ENCODE measurements at places on chromosomes 4 and X. TPM values are rescaled to one million over a fixed set of nuclear protein-coding genes. Genes with fewer than 3 reads are reported as not detected.

- DNase-seq: no peak
Observed at GRCh38 chr4:15836362-15836761, 58.2 kb downstream of the CD38 start.

- peak; percentile 88 for DNase-seq
Observed at GRCh38 chr4:7513671-7514070, 78.9 kb upstream of the PSAPL1 start.

DNA sequence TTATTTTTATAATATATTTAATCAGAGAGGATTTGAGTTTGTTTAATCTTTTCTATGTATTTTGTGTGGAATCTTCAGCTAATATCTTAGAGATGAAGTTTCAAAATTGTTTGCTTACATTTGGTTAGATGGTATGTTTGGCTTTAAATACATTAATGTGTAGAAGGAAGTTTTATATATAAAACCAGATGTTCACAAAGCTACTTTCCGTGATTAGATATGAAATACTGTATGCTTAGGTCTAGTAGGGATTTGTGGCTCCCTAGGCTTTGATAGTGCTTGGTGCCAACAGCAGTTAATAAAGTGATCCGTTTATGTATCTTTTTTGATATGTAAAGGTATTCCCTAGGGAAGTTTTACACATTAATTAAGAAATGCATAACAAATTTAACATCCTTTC lies 223.0 kb downstream of the ARHGAP10 start:
- no peak for DNase-seq

Gene RFC1
- total RNA-seq: 42.7 TPM

Gene MAGEA4
- 0.60 TPM for total RNA-seq

DNA sequence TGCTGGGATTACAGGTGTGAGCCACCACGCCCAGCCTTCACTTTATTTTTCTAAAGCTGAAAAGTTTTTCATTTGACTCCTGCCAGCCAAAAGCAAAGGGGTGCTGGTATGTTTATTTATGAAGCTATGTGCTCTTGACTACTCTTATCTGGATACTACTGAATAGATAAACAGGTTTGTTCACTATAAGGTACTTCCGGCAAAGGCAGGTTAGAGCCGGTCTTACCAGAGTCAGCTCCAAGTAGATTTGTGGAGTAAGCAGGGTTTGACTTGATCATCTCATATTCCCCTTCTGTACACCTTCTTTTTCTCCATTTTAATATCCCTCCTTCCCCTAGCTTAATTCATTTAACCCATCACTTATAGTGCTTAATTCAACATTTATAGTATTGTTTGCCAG lies 175.4 kb upstream of the MBNL3 start:
- no peak for DNase-seq

DNA sequence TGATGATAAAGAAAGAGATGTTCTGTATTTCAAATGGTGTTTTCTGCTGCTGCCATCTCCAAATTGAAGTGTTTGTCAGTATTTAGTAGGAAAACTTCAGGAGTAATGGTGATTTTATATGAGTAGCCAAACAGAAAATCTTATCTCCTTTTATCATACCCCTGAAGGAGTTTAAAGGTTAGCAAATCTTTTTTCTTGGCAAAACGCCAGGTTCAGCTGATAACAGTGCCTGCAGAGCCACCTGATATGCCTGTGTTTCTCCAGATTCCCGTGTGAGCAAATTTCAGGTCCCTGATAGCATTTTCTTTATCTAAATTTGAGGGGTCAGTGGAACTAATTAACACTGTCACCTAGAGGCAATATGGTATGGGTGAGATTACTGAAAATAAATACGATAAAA lies 65.8 kb upstream of the ETNPPL start:
- DNase-seq: no peak

DNA sequence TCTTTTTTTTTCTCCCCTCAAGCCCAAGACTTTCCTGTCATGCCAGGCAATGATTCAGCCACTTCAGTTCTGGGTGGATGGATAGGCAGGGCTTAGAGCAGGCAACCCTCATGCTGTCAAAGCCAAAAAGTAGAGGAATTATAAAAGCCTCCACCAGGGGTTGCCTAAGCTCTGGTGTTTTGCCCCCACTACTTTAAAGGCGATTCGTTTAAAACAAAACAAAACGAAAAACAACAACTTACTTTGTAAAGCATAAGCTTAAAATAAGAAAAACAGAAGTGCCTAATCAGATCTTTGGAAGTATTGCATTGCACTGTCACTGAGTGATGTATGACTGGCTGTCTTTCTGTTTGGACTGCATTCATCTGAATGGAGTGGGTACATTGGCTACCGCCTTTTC lies 5.3 kb upstream of the IDS start:
- peak; percentile 27 for DNase-seq

Gene SLC4A4
- total RNA-seq: under 0.01 TPM

Gene SYNPO2
- total RNA-seq: 1.6 TPM

DNA sequence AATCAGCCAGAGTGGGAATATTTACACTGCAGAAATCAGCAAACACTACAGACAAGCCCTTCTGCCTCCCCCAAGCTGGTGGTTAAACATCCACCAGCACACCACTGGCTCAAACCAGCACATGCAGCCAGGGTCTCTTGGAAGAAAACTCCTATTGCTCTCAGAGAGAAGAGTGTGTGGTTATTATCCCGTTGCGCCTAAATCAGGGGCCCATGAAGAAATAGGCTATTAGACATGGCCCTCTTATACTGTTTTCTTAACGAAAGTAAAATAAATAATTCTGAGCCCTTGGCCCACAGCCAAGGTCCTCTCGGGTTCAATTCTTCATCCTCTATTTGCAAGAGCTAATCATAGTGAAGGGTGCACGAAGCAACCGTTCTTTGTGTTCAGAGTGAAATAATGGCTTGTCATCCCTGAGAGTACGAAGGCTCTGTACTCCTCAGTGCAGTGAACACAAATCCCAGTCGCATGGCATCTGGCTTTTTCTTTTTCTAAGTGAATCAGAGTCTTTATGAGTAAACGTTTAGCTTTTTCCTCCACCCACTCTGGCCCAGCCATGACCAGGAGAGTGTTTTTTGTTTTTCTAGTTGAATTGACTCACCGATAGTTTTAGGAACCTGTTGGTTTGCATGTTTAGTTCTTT lies 33.4 kb upstream of the RBM47 start:
- peak; percentile 56 for DNase-seq

DNA sequence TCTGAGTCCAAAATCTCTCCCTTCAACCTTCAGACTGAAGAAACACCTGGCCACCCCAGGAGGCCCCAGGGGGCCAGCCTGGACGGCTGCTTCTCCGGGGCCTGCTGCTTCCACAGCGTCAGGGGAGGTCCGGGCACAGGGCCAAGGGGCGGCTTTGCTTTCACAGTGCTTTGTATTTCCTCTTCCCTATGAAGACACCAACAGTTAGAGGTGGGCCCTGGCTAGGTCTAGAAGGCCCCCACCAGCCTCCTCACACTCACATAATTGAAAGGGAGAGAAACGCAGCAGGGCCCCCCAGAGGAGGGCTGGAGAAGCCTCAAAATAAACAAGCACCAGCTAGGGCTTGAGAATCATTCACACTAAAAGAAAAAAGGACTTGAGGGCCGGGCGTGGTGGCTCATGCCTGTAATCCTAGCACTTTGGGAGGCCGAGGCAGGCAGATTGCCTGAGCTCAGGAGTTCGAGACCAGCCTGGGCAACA lies 17.8 kb downstream of the SCD5 start:
- no peak for DNase-seq

DNA sequence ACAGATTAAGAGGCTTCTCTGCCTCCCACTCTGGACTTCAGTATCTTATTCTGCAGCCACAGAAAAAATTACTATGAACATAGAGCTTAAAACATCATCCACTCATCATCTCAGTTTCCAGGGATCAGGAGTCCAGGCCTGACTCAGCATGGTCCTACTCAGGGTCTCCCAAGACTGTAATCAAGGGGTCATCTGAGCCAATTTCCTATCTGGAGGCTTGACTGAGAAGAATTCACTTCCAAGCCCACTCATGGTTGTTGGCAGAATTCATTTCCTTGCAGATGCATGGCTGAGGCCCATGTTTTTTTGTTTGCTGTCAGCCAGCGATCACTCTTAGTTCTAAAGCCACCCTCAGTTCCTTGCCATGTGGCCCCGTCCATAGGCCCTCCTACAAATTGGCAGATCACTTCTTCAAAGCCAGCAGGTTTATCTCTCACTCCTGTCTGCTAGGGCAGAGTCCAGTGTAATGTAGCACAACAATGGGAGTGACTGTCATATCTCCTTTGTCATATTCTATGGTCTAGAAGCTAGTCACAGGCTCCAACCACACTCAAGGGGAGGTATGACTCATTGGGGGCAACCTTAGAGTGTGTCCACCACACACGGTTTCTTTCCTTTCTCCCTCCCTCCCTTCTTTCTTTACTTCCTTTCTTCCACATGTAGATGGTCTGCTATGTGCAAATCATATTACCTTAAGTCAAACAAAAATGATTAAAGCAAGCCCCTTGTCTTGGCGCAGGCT lies 251.6 kb downstream of the QDPR start:
- peak; percentile 25 for DNase-seq

DNA sequence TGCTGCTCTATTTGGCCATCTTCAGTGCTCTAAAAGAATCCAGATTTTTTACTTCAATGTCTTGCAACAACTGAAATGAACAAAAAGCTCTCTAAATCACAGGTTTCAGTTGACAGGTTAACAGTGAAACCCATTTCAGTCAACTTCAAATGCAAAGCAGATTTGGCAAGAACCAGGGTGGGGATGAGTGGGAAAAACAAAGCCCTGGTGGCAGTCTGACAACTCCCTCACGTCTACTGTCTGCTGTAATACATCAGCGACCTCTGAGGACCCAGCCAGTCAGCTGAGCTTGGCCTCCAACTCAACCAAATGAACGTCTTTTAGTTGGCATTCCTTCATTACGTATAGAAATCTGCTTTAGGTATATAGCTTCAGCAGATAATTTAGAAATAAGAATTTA lies 95.8 kb downstream of the COL25A1 start:
- DNase-seq: no peak

GRCh38 chrX:130467936-130468335 lies 66.1 kb downstream of the RBMX2 start:
- DNase-seq: no peak

Gene F11
- total RNA-seq: not detected

GRCh38 chr4:55326629-55327028 lies 19.4 kb upstream of the SRD5A3 start:
- no peak for DNase-seq

DNA sequence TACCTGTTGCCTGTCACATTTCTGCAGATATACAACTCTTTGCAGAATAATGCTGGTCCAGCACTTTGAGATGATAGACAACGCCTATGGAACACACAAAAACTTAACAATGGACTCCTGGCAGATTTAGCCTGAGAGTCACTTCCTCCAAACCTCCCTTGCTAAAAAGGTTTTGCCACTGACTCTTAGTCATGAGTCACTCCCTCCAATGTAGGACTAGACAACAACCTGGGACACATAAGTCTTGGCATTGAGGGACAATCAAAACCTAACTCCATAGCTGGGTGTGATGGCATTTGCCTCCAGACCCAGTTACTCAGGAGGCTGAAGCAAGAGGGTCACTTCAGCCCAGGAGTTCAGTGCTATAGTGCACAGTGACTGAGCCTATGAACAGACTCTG lies 22.0 kb upstream of the EIF4E start:
- peak; percentile 22 for DNase-seq

DNA sequence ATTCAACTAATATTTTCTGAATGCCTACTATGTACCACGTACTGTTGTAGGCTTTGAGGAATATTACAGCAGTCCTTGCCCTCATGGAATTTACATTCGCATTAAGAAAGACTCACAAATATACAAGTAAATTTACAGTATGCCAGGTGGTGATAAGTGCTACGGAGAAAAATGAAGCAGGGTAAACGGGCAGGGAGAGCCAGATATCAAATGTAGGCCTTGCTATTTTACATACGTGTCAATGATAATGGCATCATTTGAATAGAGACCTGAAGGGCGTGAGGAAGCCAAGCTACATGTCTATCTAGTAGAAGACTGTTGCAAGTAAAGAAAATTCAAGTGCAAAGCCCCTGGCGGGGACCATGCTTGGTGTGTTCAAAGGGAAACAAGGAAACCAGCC lies 65.2 kb downstream of the AMMECR1 start:
- no peak for DNase-seq

- peak; percentile 8 for DNase-seq
Observed at GRCh38 chrX:13659063-13659462, 6.1 kb downstream of the TCEANC start.

Gene FHIP1A
- 0.36 TPM for total RNA-seq

Gene REPS2
- total RNA-seq: 1.1 TPM

Gene FAM47A
- total RNA-seq: not detected

DNA sequence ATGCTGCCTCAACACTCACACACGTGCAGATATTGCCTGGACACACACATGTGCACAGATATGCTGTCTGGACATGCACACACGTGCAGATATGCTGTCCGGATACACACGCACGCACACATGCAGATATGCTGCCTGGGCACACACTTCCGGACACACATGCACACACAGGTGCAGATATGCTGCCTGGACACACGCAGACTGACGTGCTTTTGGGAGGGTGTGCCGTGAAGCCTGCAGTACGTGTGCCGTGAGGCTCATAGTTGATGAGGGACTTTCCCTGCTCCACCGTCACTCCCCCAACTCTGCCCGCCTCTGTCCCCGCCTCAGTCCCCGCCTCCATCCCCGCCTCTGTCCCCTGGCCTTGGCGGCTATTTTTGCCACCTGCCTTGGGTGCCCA lies 14.7 kb downstream of the FGFRL1 start:
- no peak for DNase-seq

DNA sequence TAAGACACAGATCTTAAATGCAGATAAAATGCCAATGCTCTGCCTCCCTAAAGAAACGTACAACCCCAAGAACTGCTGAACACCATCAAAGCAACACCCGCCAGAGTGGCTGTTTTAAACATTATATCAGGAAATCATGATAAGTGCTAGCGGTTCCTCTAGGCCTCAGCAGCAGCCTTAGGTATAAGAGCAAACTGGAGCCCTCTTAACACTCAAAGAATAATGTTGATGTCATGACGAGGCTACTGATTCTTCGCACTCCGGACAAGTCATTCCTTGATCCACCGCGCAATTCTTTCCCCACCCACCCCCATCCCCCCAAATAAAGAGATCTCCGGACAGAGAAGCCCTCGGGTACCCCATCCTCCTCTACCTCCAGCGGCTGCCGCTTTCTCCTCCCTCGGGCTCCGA lies 507 bp downstream of the LIN54 start:
- peak; percentile 25 for DNase-seq

DNA sequence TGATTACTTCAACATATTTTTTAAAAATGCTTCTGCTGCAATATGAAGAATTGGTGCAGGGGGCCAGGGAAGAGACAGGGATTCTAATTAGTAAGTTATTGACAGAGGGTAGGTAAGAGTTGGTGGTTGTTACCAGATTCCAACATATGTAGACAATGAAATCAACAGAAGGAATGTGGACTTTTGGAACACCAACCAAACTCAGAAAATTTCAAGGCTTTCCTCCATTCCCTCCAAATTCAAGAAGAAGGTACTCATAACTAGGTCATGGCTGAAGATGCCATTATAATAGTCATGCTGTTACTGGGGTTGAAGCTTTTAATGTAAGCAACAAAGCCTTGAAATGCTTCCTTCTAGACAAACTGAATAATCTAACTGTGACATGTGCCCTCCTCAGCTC lies 22.9 kb upstream of the CXCL13 start:
- DNase-seq: no peak
